ENCODE measurements at places on chromosomes 12 and 14. TPM values are rescaled to one million over a fixed set of nuclear protein-coding genes. Genes with fewer than 3 reads are reported as not detected.
A peak's percentile ranks its signal among the peaks of the same experiment; 100 is the strongest.

The SERPINA6 gene
- not detected for polyA plus RNA-seq

- DNase-seq: peak; percentile 78
These were observed 27.9 kb upstream of the ATP2A2 start for GRCh38 chr12:110253176-110253575.

DNA sequence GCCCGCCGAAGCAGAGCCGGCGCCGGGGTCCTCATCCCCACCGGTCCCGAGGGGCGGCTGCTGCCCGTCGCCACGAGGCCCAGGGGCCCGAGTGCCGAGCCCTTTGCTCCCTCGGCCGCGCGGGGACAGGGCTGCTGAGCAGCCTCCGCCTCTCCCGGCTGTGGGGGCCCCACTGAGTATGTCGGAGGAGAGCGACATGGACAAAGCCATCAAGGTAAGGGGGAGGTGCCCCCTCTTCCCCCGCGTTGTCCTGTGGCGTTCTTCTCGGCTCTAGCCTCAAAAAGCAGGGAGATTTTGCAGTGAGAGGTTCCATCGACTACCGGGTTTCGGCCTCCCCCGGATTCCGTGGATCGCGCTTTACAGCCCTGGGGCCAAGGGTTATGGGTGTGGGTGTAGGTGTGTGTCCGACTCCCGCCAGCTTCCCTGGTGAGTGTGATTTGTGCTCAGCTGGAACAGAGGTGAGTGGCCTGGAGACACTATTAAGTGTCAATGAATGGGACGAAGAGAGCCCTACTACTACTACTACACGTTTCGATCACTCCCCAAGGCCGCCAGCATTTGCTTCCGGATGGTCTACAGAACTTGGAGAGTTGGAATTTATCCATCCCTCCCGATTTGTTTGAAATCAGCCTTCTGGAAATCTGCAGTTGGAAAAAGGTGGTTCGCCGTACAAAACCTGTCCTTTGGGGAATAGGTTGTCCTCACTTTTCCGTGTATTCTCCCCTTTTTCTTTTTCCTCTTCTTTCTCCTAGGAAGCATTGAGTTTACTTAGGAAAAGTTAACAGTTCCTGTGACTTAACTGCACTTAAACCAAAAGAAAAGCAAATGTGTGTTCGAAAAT is 748 bp downstream of the MAPKAPK5 start:
- no peak for DNase-seq

The NPFF gene
- polyA plus RNA-seq: not detected

- peak; percentile 79 for DNase-seq
These were observed 35.7 kb upstream of the ATP2A2 start for GRCh38 chr12:110245369-110245772.

DNA sequence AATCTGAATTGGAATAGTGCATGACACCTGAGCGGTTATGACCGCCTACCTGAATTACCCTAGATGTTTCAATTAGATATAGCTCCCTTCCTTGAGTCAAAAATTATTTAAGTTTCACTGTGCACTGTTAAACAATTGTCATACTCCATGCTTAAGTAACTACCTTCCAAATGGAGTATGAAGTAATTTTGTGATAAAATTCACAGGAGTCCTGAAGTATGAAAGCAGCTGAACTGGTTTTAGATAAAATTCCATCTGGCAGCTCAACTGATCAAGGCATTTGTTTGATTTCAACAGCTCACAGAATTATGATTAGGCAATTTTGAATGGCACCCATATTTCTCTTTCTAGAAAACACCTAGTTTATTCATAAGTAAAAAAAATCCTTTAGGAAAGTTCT is 19.5 kb downstream of the PRICKLE1 start:
- DNase-seq: no peak

GRCh38 chr14:101442451-101442850 is 118.8 kb upstream of the DIO3 start:
- no peak for DNase-seq

DNA sequence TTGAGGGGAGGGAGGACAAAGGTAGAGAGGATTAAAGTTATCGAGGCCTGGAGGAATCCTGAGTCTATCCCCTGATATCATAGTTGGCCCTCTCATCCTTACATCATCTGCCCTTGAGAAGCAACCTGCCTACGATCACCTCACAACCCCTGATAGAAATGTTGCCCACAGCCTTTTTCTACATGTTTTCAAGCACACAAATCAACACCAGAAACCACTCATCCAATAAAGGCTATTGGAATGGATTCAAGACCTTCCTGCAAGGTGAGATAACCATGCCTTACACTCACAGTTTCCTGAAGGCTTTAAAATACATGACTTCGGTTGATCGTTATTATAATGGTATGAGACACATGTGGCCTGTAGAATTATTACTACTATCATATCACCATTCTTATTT is 175.7 kb upstream of the EGLN3 start:
- DNase-seq: no peak

- DNase-seq: no peak
These were observed 23.4 kb downstream of the DLK1 start for GRCh38 chr14:100749967-100750597.

The PITPNM2 gene
- 10.8 TPM for polyA plus RNA-seq

DNA sequence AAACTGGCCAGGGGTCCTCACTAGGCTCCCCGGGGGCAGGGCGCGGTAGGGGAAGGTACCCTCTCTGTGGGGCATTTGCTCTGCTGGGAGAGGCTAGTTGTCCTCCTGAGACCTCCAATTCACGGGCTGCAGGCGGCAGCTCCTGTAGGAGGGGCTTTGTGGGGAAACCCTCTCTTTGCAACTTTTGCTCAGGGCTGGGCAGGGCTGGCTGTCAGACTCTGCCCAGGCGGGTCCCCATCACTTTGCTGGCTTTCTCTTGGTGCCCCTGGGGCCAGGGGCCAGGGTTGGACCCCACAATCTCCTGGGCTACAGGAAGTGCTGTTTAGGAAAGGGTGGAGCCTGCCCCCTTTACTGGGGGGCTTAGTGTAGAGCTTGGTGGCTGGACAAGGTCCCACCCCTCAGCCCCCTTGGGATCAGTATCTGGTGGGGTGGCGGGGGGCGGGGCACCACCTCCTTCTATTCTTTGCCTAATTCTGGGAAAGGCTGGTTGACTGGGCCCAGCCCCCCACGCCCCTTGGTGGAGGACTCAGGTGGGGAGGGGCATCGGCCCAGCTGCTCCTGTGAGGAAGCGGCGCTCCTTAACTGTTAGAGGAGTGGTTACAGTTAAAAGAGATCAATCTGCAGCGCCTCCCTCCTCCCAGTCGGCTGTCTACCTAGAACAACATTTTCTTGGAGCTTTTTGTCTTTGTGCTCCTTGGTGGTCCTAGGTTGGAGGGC is 918.7 kb downstream of the AACS start:
- DNase-seq: peak; percentile 12

GRCh38 chr12:108629824-108630476 is 3.7 kb downstream of the SELPLG start:
- peak; percentile 59 for DNase-seq

The GSG1 gene
- 0.07 TPM for polyA plus RNA-seq

DNA sequence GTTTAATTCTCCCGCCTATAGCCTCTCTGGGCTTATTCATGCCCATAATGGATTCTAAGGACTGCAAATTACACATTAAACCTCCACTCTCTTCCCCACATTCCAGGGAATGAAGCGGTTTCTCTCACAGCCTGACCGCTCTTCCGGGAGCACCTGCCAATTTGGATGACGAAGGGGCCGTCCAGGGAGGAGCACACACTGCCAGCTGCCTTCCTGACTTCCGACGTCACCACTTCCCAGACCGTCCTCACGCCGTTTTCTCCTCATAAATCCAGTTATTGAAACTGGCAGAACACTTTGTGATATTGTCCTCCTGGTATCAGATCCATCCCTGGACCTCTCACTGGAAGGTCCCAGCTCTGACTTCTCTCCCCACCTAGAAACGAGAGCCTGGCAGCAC is 87.6 kb downstream of the GCH1 start:
- DNase-seq: no peak

- no peak for DNase-seq
These were observed at the start of gene NR1H4 for GRCh38 chr12:100473716-100474150. TSS of gene NR1H4 (plus strand) at chr12:100473866. CDS start at chr12:100493324, 19,458 bp downstream.

- DNase-seq: no peak
These were observed 8.0 kb downstream of the BAZ1A start for GRCh38 chr14:34867199-34867598.
